ENCODE measurements at places on chromosomes 4 and X.
A peak's percentile ranks its signal among the peaks of the same experiment; 100 is the strongest.

DNA sequence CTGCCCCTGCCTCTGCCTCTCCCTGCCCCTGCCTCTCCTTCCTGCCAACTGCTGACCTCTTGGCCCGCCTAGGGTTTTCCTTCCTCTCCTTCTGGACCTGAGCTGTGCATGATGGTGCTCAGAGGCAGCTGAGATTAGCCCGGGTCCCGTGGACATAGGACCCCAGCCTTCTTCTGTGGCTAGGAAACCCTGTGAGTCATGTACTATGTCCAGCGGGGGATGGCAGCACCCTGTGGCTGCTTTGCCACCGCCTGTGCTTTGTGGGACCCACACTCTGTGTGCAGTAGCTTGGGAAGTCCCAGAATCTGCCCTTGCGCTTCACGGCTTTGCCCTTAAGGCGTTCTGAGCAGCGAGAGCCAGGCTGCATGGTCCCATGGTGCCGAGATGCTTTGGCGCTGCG lies 105.5 kb upstream of the PSAPL1 start:
- no peak for DNase-seq

DNA sequence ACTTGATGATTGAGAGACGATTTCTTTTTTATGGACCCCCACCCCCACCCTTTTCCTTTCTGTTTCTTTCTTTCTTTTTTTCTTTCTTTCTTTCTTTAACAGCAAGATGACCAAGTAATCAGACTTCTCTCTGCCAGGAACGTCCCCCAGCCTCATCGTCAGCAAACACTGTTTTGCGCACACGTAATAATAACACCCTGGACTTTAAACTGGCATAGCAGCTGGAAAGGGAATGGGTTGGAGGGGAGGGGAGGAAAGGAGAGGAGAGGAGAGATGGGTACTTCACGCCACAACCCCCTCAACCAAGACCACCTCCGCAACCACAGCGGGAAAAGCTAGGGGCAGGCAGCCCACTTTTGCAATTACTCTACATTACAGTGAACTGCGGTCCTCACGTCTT lies 1.1 kb downstream of the GABRA2 start:
- peak; percentile 2 for DNase-seq

DNA sequence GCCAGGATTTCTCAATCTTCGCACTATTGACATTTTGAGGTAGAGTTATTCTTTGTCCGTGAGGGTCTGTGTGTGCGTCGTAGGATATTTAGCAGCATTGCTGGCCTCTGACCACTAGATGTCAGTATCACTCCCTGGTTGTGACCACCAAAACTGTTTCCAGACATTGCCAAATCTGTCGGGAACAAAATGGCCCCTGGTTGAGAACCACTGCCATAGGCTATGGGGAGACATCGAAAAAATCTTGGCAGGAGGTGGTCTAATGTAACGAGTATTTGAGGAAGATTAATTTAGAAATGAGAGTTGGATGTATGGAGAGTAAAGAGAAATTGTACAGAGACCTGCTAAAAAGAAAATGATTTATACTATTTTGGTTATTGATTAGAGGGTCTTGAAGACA lies 108.4 kb downstream of the DOCK11 start:
- peak; percentile 54 for DNase-seq

- no peak for DNase-seq
These were observed 566.7 kb downstream of the DMD start for GRCh38 chrX:32644476-32645245.

DNA sequence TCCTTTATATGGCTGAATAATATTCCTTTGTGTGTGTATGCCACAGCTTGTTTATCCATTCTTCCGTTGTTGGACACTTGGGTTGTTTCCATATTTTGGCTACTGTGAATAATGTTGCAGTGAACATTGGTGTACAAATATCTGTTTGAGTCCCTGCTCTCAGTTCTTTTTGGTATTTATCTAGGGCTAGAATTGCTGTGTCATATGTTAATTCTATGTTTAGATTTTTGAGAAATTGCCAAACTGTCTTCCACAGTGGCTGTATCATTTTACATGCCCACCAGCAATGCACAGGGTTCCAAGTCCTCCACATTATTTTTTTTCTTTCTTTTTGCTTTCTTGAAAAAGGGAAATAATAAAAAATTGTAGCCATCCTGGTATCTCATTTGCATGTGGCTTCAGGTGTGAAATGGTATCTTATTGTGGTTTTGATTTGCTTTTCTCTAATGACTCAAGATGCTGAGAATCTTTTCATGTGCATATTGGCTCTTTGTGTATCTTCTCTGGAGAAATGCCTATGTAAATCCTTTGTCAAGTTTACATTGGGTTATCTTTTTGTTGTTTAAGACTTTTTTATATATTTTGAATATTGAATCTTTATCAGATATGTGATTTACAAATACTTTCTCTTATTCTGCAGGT lies 129.7 kb downstream of the RAPGEF2 start:
- no peak for DNase-seq

DNA sequence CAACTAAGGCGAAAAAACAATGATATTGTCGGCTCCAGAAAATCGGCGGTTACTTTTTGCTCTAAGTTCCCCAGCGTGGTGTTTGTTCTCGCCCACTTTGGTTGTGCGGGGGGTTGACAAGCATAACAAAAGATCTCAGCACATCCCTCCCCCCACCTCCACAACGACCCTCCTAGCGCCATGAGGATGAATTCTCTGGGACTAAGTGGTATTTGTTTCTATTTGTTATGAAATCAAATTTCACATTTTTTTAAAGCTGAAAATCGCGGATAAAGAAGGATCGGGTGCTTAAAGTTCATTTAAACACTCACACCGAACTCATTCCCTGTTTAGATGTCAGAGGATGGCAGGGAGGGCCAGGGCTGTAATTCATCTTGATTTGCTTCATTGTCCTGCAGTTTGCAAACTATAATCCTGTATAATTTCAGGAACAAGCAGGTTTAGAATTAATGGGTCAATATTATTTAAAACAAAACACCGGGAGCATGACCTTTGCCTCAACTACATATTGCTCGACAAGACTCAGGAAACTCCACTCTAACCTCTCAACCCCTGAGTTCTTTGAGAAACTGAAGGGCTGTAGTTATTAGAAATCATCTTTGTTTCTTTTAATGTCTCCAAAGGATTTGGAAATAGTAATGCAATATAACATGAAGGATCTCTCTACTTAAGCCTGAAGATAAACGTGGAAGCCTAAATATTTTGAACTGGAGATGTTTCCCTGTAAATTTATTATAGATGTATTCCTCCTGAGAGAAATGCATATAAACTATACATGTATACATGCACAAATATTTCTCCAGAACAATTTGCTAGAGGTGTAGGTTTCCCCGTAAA lies 6.4 kb downstream of the PITX2 start:
- no peak for DNase-seq

- peak; percentile 6 for DNase-seq
These were observed 430.1 kb downstream of the GABRG1 start for GRCh38 chr4:45693746-45694145.

DNA sequence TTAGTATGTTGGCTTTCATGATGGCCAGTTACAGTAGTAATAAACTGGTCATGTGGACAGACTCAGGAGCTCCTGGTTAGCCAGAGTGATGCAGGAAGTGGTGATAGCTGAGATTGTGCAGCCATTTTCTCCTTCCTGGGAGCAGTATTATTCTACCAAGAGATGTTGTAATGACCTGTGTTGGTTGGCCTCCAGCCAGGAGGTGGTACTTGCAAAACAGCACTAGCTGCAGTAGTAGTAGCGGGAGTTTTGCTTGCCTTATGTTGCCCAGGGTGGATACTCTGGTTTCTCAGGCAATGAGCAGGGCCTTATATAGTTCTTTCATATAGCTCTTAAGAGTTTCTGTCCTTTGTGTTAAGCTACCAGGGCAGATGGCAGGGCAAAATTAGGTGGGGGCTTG lies 998.8 kb downstream of the GLUD2 start:
- no peak for DNase-seq

GRCh38 chrX:74292808-74293123 lies 11.2 kb upstream of the ZCCHC13 start:
- no peak for DNase-seq

DNA sequence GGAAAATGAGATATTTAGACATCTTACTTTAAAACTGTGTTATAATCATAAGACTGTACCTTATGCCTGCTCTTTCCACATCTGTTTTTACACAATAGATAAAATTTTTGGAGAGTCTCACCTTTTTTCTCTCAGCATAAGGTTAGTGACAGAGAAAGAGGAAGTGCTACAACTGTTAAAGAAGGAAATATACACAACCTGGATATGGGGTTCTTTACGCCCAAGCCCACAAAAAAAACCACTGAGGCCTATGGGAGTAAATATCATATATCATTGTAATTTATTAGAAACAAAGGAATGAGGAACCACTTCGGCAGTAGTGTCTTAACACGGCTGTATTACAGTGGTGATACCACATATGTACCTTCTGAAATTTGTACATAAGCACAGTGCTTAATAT lies 265.9 kb upstream of the GK2 start:
- no peak for DNase-seq

DNA sequence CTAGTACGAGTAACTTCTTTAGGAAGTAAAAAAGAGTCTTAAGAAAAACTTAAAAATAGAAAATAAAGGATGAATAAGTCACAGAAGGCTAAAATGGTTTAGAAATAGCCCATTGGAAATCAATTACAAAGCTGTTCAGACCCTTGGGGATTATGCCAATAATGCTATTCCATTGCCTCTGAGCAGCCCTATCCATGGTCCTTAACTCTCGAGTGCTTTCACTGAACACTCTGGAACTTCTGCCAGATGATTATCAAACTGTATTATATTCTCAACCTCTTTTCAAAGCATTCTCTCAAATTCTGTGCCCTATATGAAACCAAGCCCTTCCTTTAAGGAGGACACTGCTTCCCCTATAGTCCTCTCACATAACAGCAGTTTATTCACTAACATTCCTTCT lies 17.0 kb downstream of the SLC9B1 start:
- no peak for DNase-seq

DNA sequence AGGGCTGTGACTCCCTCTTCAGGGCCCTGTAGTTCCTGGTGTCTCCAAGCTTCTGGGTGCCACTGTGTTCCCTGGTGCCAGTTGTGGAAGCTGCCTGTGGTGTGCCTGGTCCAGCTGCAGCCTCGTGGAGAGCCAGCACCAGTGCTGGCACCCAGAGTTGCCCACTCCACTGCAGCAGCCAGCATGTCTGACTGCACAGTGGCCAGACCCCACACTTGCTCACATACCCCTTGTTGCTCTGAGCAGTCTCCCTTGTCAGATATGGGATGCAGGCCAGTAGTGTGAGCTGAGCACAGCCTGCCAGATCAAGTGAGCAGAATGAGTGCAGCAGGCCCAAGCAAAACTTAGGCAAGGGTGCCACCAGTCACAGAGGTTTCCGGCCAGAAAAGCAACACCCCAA lies 108.6 kb downstream of the ZMAT1 start:
- DNase-seq = no peak

DNA sequence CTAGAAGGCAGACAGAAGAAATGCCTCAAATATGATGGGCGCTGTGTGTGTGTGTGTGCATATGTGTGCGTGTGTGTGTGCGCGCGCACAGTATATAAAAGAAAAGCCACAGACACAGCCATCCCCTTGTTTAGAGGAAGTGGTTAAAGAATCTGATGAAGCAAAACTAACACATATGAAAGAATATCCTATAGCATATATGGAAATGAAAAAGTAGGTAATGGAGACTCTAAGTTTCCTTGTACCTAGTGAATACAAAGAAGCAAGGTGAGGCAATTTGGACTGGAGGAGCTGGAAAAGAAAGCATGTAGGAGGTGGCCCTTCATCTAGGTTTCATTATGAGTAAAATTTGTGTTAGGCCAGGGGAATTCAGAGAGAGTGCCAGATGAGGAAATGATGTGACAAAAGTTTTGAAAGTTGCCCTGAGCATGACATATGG lies 58.6 kb upstream of the MCF2 start:
- no peak for DNase-seq

GRCh38 chr4:184344899-184345572 lies 127.4 kb upstream of the ENPP6 start:
- no peak for DNase-seq

- DNase-seq = no peak
These were observed 397.5 kb upstream of the PPP1R2C start for GRCh38 chrX:43175434-43175833.

DNA sequence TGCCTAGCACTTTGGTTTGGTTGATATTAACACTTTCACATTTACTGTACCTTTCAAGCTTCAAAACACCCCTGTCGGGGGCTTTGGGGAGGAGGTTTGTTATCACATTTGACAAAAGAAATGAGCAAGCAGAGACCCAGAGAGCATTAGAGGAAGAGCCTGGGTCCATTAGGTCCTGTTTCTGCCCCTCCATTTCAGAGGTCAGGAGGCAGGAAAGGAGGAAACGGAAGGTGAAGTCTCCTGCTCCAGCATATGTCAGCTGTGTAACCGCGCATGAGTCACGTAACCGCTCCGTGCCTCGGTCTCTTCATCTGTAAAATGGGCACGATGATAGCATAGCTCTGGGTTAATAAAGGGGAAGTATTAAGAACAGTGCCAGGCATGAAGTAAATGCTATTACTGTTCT lies 201.9 kb upstream of the BCOR start:
- no peak for DNase-seq

DNA sequence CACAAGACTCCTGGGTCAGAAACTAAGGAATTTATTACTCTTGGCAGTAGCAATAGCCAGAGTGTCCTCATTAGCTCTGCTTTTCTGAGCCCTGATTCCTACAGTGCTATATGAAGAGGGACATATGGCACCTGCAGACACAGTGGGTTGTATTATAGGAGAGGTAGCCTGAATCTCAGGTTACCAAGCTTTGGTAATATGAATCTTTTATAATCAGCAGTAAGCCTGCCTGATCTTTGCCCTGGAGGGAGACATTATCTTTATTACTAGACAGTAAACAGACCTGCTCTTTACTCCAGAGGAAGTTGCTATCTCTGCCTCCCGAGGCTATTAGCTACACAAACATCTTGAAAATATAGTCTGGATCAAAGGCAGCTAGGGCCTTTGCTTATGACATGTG lies 62.5 kb upstream of the HOPX start:
- no peak for DNase-seq

- no peak for DNase-seq
These were observed 42.0 kb upstream of the GK2 start for GRCh38 chr4:79450053-79450452.

Data from SHP77 (cell line).